ENCODE measurements at places on chromosomes 1 and 21.

GRCh38 chr1:155182052-155182550, 8.5 kb downstream of the TRIM46 start:
- DNase-seq = no peak

DNA sequence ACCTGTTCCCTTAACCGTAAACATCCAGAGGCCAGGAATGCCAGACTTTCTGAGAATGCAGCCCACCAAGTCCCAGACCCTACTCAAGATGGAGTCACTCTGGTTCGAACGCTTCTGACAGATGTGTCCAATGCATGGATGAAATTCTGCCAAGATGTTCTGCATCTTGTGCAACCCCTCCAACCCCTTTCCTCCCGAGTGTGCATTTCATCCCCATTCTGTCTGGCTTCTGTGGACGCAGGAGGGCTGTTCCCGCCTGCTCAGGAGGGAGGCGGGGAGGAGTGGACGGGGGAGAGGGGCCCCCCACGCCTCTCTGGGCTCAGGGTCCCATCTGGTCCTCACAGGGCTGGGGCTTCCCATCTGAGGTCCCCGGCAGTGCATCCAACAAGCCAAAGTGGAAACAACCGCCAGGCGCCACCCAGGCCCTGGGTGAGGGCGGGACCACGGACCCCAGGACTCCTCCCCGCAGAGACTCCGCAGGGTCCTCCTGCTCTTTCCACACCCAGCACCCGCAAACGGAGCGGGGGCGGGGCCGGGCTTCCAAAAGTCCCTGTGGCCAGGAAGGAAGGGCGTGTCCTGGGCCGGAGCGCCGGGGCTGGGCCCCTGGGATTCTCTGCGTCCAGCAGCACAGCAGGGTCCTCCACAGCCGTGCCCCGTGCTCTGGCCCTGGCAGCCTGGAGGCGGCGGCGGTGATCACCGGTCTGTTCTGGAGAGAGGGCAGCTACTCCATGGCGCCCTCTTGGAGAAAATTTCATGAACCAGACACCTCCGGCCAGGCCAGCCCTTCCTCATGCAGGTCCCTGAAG, 27.8 kb upstream of the SUMO3 start:
- peak; percentile 14 for DNase-seq

- DNase-seq = no peak
Observed at GRCh38 chr21:39386194-39386593, 37.3 kb upstream of the HMGN1 start.

GRCh38 chr1:38095454-38095931, 48.9 kb upstream of the POU3F1 start:
- no peak for DNase-seq

GRCh38 chr1:223199094-223199647, 56.1 kb upstream of the TLR5 start:
- no peak for DNase-seq

DNA sequence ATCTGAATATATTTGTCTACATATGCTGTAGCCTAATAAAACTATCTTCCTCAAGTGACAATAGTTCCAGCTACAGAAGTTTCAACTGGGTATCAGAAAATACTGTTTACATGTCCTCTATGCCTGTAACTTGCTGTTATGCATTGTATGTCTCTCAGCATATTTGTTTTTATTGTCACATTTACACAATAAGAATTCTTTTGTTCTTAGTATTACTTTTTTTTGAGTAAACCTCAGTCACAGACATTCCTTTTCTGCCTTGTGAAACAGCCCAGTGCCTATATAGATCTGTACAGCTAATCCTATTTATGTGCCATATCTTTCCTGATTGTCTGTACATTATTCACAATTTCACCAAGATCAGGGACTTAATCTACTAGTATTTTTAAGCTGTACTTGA, 565.2 kb downstream of the NEGR1 start:
- DNase-seq = no peak

DNA sequence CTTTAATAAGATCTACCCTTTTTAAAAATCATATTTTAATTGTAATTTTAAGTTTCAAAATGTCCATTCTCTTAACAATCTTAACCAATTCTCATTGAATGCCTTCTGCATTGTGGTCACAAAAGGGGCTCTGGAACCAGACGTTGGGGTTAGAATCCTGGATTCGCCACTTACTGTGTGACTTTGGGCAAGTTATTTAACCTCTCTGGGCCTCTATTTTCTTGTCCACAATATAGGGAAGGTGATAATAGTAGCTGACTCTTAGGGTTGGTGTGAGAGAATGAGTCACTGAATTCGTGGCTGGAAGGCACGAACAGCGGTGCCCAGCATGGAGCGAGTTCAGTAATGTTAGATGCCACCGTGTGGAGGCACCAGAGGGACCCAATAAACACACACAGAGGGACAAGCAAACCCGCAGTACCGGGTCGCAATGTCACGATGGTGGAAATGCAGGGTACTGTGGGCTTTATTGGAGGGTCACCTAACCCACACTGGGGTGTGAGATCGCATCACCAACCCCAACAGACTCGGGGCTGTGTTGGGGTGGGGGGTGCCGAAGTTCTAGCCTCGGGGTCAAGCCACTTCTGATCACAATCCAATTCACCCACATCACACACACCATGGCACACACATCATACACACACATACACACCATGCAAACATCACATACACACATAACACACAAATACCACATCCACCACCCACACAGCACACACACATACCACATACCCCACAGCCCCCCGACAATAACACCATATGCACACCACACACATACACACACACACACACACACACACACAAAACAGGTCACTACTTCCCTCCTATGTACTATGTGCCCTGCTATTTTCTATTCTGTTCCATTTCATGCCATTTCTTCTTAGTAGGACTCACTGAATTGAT, 27.0 kb upstream of the IFNAR2 start:
- DNase-seq = no peak

DNA sequence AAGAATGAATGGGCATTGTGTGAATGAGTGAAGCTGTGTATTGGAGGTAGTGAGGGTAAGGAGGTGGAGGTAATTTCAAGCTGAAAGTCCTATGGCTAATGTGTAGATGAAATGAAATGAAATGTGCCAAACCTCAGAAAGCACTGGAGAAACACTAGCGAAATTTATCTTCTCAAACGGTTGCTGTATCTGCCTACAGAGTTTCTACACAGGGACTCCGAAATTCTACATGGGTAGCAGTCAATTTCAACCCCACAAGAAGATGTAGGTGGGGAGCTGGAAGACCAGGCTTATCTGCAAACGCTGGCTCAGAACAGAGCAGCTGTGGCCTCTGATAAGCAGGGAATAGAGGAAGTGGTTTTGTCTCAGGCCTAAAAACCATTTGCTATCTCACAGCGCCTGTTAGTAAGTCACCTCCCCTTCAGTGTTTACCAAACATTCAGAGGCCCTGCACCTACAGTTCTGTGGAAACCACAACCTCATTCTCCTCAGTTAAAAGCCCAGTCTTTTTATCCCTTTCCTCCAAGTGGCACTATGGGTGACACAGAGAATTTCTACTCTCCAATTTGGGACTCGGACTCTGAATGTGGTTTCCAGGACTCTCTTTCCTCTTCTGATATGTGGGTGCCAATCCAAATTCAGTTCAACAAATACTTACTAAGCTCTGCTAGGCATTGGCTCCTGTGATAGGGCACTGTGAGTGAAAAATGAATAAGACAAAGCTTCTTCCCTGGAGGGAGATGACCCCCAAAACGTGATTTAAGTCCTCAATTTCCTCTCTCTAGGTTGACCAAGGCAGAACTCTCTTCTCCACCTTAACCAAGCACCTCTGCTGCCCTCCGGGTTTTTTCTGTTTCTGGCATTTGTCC, 17.2 kb upstream of the SLAMF6 start:
- no peak for DNase-seq

DNA sequence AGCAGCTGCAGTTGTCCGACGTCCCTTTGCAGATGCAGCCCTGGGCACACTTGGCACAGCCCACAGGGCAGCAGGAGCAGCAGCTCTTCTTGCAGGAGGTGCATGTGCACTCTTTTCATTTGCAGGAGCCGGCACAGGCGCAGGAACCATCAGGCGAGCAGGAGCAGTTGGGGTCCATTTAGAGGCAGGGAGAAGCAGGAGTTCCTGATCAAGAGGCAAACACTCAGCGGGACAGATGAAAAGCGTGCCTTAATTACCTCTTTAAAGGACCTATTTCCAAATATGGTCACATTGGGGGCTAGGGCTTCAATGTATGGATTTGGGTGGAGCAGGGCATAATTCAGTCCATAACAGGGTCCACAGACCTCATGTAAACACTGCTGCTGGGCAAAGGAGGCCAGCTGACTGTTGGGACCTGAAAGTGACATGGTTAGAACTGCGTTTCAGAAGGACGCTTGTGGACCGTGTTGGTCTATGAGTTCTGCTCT, 4.3 kb upstream of the CPLANE2 start:
- DNase-seq = no peak

DNA sequence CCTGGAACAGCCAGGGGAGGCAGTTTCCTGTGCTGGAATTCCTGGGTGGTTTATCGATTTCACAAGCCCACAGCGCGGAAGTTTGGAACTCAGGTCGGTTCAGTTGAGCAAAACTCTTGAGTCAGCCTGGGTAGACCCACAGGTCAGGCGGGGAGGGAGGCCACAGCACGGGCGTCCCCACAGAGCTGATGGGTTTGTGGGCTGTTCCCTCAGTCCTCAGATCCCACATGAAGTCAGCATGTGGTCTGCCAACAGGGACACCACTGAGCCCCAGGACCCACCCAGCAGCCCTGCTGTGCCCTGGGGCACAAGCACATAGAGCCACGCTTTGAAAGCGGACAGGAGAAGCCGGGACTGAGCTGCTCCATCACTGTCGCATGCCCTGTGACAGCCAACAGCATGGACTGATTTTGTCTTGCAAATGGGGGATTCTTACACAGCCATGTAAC, 17.4 kb downstream of the BMP8A start:
- DNase-seq = no peak

- no peak for DNase-seq
Observed at GRCh38 chr1:74570797-74571492, 58.5 kb upstream of the LRRC53 start.

GRCh38 chr1:17913326-17914115, 158.4 kb downstream of the ACTL8 start:
- no peak for DNase-seq

DNA sequence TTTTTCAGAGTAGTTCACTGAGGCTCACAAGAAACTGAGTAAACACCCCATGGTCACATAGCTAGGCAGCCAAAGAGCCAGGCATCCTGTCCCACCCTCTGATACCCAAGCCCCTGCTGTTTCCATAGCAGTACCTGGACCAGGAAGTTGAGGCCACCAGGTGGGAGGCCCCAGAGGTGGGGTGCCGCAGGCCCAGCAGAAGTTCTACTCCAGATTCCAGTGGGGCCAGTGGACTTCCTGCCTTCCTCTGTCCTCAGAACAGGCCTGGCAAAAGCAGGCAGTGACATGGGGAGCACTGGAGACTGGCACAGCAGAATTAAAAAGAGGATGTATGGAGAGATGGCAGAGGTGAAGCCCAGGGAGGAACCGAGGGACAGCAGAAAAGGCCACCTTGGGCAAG, 19.0 kb downstream of the FOXO6 start:
- no peak for DNase-seq

DNA sequence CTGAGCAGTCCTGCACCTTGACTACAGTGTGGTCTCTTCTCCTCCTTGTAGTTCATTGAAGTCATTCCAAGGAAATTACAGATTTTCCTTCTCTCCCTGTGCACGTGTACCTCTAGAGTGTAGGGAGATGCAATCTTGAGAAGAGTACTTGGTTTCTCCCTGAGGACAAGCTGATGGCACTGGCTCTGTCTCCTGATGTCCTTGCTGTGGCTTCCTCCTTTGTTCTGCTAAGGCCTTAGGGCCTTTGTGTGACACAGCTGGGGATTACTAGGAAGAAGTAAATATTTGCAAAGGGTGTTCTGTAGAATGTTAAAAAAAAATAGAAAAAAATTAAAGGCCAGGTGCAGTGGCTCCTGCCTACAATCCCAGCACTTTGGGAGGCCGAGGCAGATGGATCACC, 66.2 kb upstream of the APOBEC4 start:
- DNase-seq = no peak

DNA sequence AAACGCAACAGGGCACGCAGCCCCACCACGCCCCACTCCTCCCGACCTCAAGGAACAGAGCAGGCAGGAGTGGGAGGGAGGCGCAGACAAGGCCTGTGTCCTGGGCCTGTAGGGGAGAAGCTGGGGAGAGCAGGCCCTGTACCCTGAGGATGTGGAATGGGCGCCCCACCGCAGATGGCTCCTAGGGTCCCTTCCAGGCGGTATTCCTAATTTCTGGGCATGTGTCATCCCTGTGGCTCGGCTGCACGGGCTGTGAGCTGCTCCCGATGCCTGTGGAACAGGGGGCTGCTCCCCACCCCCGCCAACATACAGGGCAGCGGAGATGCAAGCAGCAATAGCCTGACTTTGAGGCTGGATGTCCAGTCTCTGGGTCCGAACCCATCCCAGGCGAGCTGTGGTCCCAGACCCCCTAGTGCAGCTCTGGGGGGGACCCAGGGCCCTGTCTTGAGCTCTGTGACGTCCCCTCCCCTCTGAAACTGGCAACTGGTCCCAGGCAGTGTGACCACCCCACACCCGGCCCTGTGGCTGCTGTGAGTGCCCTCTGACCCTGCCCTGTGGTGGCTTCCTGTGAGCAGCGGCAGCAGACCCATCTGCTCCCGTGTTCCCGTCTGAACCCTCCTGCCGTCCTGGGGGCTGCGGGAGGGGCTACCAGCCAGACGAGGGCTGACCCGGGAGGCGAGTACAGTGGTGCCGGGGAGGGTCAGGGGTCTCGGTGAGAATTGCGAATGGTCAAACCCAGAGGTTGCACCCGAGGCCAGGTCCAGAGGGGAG, 13.9 kb upstream of the COL6A2 start:
- DNase-seq = no peak

GRCh38 chr1:94121411-94121821, 468 bp upstream of the ABCA4 start:
- DNase-seq = no peak

GRCh38 chr1:184112176-184112948, 60.8 kb downstream of the TSEN15 start:
- no peak for DNase-seq

DNA sequence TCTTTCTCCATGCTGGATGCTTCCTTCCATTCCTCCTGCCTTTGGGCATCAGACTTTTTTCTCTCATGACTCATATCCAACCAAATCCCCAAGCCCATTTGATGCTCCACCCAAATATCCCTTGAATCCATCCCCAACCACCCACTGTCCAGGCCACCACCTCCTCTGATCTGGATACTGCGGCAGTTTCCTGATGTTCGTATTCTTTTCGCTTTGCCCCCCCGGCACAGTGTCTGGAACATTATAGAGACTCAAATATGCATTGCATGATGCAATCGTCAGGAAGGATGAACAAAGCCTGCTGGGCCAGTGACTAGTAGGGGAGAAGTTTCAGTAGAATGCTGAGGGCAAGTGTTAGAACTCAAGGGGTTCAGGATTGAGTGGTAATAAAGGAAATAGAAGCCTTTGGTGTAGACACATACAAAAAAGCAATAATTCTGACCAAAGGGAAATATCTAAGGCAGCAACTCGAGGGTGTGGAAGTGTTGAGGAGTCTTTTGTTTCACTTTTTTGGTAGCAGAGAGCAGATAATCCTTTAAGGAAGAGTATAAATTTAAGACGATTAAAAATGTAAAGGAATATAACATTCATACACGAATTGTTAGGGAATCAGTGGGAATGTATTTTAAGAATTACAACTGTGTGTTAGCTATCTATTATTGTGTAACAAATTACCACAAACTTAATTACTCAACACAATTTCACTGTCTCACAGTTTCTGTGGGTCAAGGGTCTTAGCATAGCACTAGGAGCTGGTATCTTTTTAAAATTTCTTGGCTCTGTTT, 7.5 kb downstream of the S100A11 start:
- DNase-seq = no peak

- DNase-seq = no peak
Observed at GRCh38 chr1:212162635-212163034, 122.6 kb upstream of the PPP2R5A start.

- DNase-seq = no peak
Observed at GRCh38 chr21:26491663-26492062, 81.4 kb downstream of the CYYR1 start.
